ENCODE measurements at places on chromosomes 6 and 20. TPM values are rescaled to one million over a fixed set of nuclear protein-coding genes. Genes with fewer than 3 reads are reported as not detected.
A peak's percentile ranks its signal among the peaks of the same experiment; 100 is the strongest.

KIF25 gene
- total RNA-seq, result not detected

F13A1 gene
- 18.3 TPM for total RNA-seq

NANP gene
- 5.0 TPM for total RNA-seq

NOTCH4 gene
- total RNA-seq, result 2.6 TPM

COX4I2 gene
- total RNA-seq, result not detected

LTB gene
- 5.3 TPM for total RNA-seq

SYTL3 gene
- 0.28 TPM for total RNA-seq

PPP1R16B gene
- total RNA-seq, result 5.7 TPM

DNA sequence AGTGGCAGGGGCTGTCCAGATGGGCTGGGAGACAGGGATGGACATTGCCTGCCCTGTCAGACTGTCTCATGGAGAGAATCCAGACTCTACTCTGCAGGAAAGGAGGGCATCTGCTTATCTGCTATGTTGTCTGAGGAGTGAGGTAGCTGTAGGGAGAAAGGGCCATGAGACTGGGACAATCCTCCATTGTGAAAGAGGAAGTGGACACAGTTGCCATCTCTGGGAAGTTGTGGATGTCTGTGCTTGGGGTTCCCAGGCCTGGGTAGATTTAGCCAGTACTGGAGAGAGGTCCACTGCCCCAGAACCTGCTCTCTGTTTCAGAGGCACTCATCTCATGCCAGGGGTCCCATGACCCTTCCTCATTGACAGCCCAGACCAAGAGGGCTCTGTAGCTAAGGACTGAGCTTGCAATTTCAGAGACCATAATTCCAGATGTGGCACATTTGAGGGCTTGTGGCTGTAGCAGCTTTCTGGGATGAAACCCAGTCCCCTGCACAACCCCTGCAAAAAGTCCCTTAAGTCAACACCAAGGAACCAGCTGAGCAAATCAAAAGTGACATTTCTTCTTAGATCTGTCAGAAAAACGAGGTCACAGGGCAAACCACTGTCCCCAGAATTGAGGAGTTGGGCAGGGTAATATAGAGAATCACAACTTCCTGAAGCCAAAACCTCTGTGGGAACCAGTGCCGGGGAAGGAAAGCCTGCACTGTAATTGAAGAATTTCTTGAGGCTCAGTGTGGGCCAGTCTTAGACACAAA is 4.1 kb upstream of the SIRPG start:
- H3K27me3 ChIP-seq, result peaks cover 13% of the 10 kb centered on the region
- no peaks in the 10 kb centered on the region for H3K4me1 ChIP-seq

DNA sequence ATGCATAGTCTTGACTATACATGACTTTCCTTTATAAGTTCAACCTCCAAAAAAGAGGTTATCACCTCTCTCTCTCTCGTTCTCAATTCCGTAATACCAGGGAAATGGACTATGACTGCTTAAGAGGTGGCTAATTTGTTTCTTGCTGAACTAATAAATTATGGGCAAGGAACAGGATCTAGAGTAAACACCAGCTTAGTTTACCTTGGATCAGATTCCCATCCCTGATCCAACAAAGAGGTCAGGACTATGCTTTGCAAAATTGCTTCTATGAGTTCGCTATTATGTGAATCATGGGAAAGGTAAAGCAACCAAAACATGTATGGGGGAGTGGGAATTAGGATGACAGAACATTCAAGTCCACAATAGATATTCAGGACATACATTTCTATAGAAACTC is 630.7 kb downstream of the HACE1 start:
- H3K27ac ChIP-seq, result no peak overlapping the region
- H3K4me1 ChIP-seq, result peaks cover 18% of the 10 kb centered on the region
- H3K4me3 ChIP-seq, result no peak overlapping the region
- no peaks in the 10 kb centered on the region for H3K36me3 ChIP-seq
- DNase-seq, result no peak

DNA sequence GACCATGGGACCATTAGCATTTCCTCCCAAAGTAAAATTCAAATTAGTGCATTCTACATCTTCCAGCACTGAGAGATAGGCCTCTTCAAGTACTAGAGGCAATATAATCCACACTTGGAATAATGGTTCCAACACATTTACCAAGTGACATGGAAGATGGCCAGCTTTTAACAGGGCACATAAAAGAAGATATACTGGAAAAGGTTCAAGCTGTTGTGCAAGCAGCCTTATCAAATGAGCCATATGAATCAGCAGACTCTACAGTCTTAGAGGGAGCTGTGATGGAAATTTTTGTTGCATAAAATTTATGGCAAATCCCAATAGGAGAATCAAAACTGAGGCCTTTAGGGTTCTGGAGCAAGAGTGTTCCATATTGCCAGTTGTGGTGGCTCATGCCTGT is 526.6 kb upstream of the IRAK1BP1 start:
- H3K4me1 ChIP-seq, result no peaks in the 10 kb centered on the region
- H3K36me3 ChIP-seq, result no peaks in the 10 kb centered on the region
- no peaks in the 10 kb centered on the region for H3K27me3 ChIP-seq

DNA sequence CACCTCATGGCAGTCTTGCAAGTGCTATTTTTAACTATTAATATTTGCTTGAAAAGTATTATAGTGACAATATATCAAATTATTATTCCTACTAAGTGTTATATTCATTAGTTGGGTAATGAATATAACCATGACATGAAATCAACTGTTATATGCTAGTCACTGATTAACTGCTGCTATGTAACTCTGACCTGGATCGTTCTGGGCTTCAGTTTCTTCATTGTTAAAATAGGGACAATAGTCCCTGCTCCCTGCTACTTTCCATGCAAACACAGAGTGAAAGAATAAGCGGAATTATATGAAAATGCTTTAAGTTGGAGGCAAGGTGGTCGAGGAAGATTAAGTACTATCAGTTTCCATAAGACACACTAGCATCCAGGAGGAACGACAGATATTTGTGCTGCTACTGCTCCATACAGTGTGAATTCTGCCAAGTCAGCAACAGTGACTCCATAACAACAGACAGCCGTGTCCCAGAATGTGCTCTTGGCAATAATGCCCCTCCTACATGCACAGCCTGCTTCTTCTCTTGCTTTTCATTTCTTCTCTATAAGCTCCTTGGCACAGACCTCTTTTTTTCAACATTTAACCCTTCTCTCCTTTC is 107.2 kb downstream of the CHD6 start:
- peaks cover 20% of the 10 kb centered on the region for H3K4me1 ChIP-seq
- no peak for DNase-seq
- H3K27ac ChIP-seq, result no peak overlapping the region
- H3K4me3 ChIP-seq, result no peak overlapping the region

DNA sequence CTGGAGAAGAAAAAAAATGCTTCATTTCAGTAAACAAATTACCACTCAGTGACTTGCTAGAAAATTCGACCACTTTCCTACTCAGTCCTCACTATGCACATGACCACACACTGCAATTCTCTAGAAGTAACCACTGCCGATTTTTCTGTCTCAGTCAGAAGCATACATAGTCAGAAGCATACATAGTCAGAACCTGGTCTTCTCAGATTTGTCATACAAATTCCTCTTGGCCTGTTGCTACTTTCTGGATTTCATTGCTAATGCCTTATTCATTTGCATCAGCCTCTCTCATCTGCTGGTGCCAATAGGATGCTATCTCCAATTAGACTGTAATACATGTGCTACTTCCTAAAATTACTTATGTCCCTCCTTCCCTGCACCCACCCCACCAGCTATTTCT is 10.2 kb upstream of the KIF16B start:
- H3K4me1 ChIP-seq, result no peaks in the 10 kb centered on the region
- DNase-seq, result no peak
- no peaks in the 10 kb centered on the region for H3K36me3 ChIP-seq
- H3K27me3 ChIP-seq, result no peaks in the 10 kb centered on the region
- H3K4me3 ChIP-seq, result no peak overlapping the region

DNA sequence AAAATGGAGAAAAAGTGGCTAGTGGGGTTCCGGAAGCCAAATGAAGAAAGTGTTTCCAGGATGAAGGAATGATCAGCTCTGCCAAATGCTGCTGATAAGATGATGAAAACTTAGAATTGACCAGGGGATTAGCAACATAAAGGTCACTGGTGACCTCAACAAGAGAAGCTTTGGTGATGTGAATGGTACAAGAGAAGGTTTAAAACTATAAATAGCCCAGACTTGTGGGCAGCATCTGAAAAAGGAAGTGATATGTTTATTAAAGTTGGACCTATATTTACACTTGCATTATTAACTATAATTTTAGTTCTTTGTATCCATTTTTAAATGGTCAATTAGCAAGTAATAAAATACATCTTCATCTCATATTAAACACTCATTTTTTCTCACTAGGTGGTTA is 45.1 kb downstream of the CGA start:
- no peaks in the 10 kb centered on the region for H3K27me3 ChIP-seq
- H3K27ac ChIP-seq, result no peak overlapping the region
- H3K36me3 ChIP-seq, result no peaks in the 10 kb centered on the region
- H3K4me1 ChIP-seq, result no peaks in the 10 kb centered on the region
- no peak for DNase-seq

GRCh38 chr6:26183581-26184366 is 96.5 kb downstream of the HFE start:
- peak; percentile 82 for DNase-seq
- H3K4me1 ChIP-seq, result no peaks in the 10 kb centered on the region
- peak overlapping the region; percentile 62 for H3K4me3 ChIP-seq
- H3K27ac ChIP-seq, result peak overlapping the region; percentile 60

DNA sequence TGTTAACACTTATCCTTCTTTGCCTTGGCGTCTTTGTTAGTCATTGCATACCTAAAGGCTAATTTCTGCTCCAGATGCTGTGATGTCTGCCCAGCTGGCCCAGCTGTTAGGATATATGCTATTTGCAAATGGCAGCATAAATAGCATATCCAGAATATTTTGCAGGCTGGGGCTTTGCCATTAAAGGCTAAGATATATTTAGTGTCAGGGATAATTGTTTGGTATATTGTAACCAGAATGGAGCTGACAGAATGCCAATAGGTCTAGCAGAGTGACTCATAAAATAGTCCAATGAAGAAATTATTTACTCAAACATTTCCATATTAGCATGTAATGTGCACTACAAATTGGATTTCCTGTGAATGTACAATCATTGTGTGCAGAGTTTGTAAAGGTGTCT is 584.1 kb upstream of the FLRT3 start:
- H3K4me1 ChIP-seq, result no peaks in the 10 kb centered on the region
- no peak for DNase-seq
- H3K36me3 ChIP-seq, result no peaks in the 10 kb centered on the region
- no peak overlapping the region for H3K27ac ChIP-seq
- H3K27me3 ChIP-seq, result no peaks in the 10 kb centered on the region

DNA sequence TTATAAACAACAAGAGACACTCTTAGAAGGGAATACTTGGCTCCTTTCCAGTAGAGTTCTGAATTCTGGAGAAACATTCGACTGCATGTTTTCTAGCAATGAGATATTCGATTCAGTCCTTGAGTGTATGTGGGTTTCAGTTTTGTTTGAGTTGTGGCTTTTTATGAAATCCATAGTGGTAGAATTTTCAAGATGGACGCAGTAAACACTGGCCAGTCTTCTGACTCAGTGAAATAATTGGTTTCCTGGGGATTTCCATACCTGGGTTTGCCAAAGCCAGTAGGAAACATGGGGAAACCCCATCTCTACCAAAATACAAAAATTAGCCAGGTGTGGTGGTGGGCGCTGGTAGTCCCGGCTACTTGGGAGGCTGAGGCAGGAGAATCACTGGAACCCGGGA is 273.5 kb upstream of the PLCB4 start:
- no peak for DNase-seq
- H3K4me3 ChIP-seq, result no peak overlapping the region
- H3K4me1 ChIP-seq, result no peaks in the 10 kb centered on the region
- no peak overlapping the region for H3K27ac ChIP-seq
- H3K27me3 ChIP-seq, result no peaks in the 10 kb centered on the region
- H3K36me3 ChIP-seq, result no peaks in the 10 kb centered on the region

GRCh38 chr20:35698298-35699126 is 640 bp downstream of the NFS1 start:
- no peaks in the 10 kb centered on the region for H3K27me3 ChIP-seq
- H3K36me3 ChIP-seq, result peaks cover 14% of the 10 kb centered on the region
- peak overlapping the region; percentile 86 for H3K27ac ChIP-seq
- peak; percentile 49 for DNase-seq
- peak overlapping the region; percentile 69 for H3K4me3 ChIP-seq
- H3K4me1 ChIP-seq, result peaks cover 23% of the 10 kb centered on the region

GRCh38 chr6:72669324-72669723 is 47.5 kb downstream of the KCNQ5 start:
- DNase-seq, result no peak
- no peak overlapping the region for H3K4me3 ChIP-seq
- H3K27ac ChIP-seq, result no peak overlapping the region

DNA sequence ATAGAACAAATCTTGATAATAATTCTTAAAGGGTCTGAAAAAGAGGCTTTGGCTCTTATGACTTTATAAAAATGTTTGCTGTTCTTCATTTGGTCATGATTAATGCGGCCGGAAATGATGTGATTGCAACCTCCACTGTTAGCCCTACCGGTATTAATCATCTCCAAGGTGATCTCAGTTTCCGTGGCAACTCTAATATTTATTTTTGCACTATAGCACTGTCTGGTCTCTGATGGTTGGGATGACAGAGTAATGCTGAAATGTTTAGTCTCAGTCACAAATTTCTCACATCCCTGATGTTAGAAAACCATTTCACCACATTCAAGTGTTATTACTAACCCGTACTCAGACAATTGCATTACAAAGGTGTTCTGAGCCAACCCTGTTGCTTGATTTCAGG is 87.4 kb downstream of the TMEM200A start:
- no peaks in the 10 kb centered on the region for H3K36me3 ChIP-seq
- no peak overlapping the region for H3K4me3 ChIP-seq
- no peak overlapping the region for H3K27ac ChIP-seq
- H3K4me1 ChIP-seq, result no peaks in the 10 kb centered on the region
- no peaks in the 10 kb centered on the region for H3K27me3 ChIP-seq

DNA sequence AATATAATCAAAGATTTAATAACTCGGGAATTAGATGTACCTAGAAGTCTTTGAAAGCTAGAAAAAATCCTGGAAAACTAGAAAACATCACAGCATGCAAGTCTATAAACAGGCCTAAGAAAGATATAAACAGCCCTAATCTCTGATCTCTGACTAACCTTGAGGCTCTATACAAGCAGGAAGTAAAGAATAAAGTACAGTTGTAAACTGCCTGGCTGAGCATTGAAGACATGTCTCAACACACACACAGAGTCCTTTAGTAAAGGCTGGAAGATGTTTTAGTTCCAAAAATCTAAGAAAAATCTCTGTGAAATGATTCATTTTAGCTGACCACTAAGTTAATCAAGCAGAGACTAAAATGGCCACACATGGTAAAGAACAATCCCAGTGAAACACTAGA is 774.5 kb downstream of the EYS start:
- no peak for DNase-seq
- no peaks in the 10 kb centered on the region for H3K4me1 ChIP-seq

GRCh38 chr6:121944354-121944753 is 455.1 kb upstream of the HSF2 start:
- H3K4me1 ChIP-seq, result no peaks in the 10 kb centered on the region
- no peak for DNase-seq
- no peaks in the 10 kb centered on the region for H3K36me3 ChIP-seq
- H3K27me3 ChIP-seq, result peaks cover 2% of the 10 kb centered on the region
- no peak overlapping the region for H3K27ac ChIP-seq

- H3K36me3 ChIP-seq, result no peaks in the 10 kb centered on the region
- H3K4me3 ChIP-seq, result no peak overlapping the region
- DNase-seq, result no peak
Observed at GRCh38 chr6:159943968-159944598, 24.8 kb upstream of the IGF2R start.

All from liver (tissue), 10 donors.